Fibroblast of mammary gland (primary cell): ENCODE measurements at places on chromosomes 2 and 18.
A peak's percentile ranks its signal among the peaks of the same experiment; 100 is the strongest.

DNA sequence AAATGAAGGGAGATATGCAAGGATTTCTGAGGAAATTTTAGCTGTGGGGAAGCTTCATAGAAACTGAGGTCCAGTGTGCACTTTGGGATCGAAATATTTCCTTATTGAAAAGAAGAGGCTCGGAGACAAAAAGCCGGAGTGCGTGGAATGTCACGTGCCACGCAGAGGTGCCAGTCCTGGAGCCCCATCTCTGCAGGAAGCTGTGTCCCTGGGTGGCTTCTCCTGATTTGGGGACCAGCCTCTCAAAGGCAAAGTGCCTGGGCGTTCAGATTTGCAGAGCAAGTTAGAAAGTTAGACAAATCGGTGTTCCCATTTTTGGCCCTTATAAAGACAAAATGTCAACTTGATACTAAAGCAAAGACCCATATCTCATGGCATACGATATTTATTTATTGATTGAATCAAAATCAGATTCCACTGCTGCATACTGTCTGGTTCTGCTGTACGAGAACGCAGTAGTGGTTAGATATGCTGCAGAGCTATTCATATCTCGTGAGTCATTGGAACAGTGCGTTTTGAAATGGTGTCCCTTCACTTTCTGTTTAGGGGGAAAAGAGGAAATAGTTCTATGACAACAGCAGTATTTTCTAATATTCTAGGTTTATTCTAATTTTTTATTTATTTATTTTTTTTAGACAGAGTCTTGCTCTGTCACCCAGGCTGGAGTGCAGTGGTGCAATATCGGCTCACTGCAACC is 9.1 kb upstream of the ATG16L1 start:
- DNase-seq, result peak; percentile 19

- DNase-seq, result peak; percentile 88
Measured at GRCh38 chr2:43178602-43179542, 47.5 kb downstream of the ZFP36L2 start.

GRCh38 chr2:28341208-28341891 is 51.3 kb upstream of the FOSL2 start:
- DNase-seq, result peak; percentile 36

DNA sequence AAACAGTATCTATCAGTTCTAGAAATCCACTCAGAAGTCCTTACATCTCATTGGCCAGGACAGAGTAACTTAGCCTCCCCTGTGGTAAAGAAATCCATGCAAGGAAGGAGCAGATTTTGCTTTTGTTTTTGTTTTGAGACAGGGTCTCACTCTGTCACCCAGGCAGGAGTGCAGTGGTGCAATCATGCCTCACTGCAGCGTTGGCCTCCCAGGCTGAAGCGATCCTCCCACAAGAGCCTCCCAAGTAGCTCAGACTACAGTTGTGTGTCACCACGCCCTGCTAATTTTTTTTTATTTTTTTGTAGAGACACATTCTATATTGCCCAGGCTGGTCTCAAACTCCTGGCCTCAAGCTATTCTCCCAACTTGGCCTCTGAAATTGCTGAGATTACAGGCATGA is 185.1 kb downstream of the NRP2 start:
- no peak for DNase-seq

- no peak for DNase-seq
Measured at GRCh38 chr2:238139196-238140039, 950 bp downstream of the KLHL30 start.

DNA sequence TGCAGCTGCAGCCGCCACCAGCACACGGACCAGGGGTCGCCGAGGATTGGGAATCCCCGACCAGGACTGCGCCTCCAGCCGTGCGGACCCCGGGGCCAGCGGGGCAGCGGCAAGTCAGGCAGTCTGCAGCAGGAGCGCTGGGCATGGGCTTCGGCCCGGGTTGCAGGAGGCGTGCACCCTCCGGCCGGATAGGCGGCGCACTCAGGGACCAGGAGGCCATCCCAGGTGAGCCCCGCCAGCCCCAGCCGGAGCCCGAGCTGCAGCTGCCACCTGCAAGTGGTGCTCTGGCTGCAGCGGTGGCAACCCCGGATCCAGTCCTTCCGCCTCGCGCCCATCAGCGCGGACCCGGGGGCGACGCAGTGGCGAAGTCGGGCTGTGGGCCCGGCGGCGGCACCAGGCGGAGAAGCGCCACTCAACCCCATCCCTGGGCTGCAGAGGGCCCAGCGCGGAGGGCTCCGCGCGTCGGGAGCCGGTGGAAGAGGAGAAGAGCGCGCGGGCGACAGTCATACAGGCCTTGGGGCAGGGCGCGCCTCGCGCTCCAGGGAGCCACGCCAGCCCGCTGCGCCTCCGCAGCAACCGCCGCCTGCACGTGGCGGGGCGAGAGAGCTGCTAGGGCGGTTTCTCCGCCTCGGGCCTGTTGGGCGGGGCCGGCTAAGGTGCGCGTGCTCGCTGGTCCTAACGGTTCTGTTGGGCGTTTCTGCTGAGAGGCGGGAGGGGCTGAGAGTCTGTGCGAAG is 73.8 kb downstream of the RPIA start:
- peak; percentile 22 for DNase-seq

GRCh38 chr2:219344751-219345430 is 12.3 kb upstream of the RESP18 start:
- DNase-seq, result no peak

GRCh38 chr2:33848486-33848885 is 249.4 kb upstream of the FAM98A start:
- DNase-seq, result peak; percentile 75

DNA sequence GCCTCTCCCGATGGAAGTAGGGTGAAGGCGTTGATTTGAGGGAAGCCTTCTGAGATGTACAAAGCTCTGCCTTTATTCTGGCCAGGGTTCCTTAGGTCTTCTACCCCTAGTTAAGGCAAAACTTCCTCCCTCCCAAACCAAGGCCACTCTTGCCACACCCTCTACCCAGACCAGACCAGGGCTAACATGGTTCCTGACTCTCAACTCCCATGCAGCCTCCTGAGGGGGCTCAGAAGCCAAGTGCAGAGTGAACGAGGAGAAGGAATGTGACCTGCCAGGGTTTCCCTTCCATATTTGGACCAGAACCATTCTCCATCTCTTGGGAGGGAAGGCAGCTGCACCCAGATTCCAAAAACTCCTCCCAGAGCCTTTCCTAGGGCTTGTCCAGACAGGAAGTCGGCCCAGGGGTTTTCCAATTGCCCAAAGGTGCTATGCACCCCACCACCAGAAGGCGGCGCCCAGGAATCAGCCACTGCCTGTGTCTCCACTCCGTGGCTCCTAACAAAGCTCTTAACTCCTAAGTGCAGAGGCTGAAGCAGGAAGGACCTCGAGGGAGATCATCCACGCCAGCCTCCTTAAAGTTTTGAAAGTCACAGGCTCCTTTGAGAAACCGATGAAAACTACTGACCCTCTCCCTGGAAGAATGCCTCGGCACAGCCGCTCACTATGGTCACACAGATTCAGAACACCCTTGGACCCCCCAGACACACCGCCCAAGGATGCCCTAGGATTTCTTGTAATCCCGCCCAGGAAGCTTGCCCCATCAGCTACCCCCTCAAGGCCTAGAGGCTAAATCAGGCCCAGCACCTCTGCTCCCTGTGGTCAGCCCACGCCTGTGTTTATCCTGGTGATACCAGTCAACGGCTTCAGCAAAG is 157.8 kb downstream of the SMAD2 start:
- DNase-seq, result peak; percentile 64

DNA sequence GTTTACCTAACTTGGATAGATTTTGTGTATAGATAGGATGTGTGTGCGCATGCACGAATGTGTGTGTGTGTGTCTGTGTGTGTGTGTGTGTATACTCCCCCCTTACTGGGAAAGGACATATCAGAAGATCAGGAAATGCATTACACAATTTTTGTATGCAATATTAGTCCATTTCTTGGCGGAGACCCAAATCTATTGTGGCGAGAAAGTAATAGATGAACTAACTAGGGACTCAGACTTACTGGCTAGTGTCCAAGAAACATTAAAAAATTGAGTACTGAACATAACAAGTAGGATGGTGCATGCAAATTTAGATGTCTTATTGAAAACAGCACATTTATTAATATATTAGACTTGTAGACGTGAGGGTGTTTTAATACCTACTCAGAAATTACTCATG is 1036.5 kb upstream of the FANCL start:
- DNase-seq, result peak; percentile 0

GRCh38 chr2:69804416-69804815 is 25.0 kb upstream of the GMCL1 start:
- no peak for DNase-seq

DNA sequence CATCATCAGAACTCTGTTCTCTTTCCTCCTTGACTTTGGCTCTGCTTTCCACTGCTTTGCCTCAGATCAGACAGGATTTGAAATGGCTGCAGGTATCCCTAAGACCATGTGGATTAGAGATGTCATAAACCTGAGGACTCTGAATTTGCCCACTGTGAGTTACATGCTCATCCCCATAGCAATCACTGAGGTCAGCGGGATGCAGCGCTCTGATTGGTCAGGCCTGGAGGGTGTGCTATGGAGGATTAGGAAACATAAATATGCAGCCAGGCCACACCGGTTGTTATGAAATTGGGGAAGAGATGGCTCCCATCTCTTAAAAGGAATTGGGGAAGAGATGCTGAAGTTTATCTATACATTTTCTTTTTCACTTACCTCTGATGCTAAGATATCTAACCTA is 73.7 kb upstream of the DNAJC10 start:
- peak; percentile 71 for DNase-seq

- peak; percentile 31 for DNase-seq
Measured at GRCh38 chr2:216842636-216843035, 17.2 kb downstream of the TNP1 start.

GRCh38 chr2:214297423-214297822 is 113.4 kb upstream of the VWC2L start:
- no peak for DNase-seq

DNA sequence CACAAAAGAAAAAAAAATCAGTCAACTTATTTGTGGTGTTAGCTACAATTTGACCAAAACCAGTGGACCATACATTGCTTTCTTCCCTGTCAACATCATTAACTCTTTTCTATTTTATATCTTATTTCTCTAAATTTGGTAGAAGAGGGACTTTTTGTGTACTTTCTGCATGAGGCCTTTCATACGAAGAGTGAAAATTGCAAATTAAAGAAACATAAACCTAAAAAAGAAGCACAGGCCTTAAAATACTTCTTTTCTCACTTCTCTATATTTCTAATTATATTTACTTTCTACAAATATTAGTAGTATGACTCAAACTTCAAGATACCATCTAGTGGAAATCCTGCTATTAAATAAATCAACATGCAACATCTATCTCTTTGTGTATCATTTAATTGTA is 1073.4 kb upstream of the ZEB2 start:
- no peak for DNase-seq

- peak; percentile 15 for DNase-seq
Measured at GRCh38 chr2:150341982-150342680, 145.3 kb downstream of the RND3 start.

- peak; percentile 88 for DNase-seq
Measured at GRCh38 chr2:11955314-11955713, 208.9 kb downstream of the LPIN1 start.

GRCh38 chr2:218852911-218853667 is 6.5 kb upstream of the WNT6 start:
- peak; percentile 61 for DNase-seq

DNA sequence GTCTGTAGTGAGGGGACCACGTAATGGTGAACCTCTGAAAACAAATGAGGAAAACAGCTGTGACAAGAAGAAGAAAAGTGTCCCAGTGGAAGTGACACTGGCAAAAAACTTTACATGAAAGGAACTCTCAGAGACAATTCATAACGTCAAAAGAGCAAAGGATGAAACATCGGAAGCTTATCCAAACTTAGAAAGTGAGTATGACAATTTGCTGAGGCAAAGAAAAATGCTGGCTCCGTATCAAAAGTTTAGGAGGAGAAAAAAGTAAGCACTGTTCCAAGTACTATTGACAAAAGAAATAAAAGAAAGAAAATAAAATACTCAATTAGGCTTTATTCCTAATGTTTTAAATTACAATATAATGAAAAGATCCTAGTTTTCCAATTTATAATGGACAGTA is 91.3 kb downstream of the NOL10 start:
- DNase-seq, result no peak

- DNase-seq, result peak; percentile 71
Measured at GRCh38 chr2:41853427-41854191, 194.2 kb upstream of the PKDCC start.

DNA sequence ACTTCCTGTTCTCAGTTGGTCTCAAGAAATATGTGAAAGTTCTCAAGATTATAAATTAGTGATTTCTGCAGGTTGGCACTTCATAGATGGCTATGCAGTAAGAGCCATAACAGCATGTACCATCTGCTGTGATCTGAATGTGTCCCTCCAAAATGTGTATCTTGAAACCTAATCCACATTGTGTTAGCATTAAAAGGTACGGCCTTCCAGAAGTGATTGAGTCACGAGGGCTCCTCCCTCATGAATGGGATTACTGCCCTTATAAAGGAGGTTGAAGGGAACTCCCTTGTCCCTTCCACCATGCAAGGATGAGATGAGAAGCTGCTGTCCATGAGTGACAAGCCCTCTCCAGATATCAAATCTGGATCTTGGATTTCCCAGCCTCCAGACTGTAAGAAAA is 45.0 kb downstream of the METTL4 start:
- DNase-seq, result no peak

DNA sequence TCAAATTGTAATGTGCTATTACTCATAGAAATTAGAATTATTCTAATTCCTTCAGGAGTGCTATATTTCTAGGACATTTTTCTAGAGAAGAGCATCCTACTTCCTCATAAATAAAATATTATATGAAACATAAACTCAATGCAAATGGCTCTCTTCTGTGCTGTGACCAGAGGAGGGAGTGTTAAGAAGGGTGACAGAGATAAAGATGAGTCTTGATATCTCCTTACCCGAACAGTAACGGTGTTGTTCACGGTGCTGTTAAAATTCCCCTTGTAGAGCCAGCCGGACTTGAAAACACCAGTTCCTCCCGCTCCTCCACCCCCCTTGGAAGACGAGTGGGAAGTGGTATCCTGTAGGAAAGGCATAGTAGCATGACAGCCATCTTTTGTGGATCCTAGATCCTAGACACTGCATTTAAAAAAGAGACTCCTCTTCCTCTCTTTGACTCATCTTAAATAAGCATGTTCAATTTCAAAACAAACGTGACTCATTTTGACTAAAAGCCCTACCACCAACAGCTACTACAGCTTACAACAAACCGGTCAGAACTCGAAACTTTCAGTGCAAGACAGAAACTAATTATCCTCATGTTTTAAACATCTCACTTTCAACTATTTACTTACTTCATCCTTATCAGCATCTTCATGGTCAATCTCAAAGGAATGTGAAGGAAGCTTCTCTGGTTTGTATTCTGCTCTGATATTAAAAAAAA is 156.3 kb downstream of the DOCK10 start:
- peak; percentile 92 for DNase-seq

DNA sequence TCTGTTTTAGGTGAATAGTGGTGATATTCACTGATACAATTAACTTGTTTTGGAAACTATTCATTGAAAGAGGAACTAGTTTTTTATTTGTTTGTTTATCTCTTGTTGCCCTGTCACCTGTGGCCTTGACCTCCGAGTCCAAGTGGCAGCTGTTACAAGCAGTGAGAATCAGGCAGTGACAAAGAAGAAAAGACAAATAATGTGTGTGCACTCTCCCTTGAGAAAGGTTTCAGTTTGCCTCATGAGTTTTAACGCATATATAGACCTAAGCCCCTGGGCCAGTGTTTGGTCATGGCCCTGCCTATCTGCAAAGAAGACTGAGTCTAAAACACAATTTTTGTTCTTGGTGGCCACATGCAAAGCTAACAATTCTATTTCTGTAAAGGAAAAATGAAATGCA is 15.3 kb downstream of the KYNU start:
- DNase-seq, result no peak
